NCI-H2029 (cell line): ENCODE measurements at places on chromosomes 6 and 20.

GRCh38 chr6:76453270-76453669, 380.8 kb upstream of the IMPG1 start:
- no peak for DNase-seq

GRCh38 chr20:25544311-25544710, 41.0 kb downstream of the NINL start:
- no peak for DNase-seq

DNA sequence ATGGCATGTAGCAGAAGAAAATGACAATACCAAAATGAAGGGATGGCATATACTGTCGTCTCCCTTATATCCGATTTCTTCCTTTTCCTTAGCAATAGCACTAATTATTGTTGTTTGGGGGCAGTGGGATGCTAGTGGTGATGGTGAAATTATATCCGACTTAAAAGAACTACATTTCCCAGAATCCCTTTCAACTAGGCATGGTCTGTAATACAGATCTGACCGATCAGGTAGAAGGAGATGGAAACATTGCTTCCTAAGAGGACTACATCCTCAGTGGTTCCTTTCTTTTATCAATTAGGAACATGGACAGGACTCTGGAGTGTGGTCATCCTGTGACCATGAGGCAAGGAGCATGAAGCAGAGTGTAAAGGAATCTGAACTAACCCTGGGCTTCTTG, 532.6 kb downstream of the CBLN4 start:
- no peak for DNase-seq

DNA sequence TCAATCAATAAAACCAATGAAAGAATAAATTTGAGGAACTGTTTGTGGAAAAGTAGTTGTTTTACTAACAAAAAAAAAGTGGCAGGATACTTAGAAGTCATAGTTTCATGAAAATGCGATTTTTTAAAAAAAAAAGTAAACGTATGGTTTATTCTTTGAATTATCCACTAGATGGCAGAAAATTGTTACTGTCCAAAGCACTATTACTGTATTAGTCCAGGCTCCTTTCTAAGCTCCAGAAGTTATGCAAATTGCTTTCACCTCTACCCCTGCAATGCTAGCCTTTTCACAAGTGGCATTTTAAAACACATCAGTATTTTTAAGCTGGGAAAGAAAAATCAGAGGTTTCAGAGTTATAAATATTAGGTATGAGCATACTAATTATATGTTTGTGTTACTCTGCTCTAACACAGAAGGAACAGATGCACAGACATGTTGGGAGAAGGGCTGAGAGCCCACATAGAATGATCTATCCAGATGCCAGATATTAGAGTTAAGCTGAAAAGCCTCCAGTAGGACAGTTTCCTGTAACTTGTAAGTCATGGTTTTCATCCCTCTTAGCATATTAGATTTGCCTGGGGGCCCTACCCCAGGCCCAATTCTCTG, 63.9 kb downstream of the FHL5 start:
- peak; percentile 4 for DNase-seq

GRCh38 chr6:49110916-49111315, 352.1 kb downstream of the MMUT start:
- no peak for DNase-seq

DNA sequence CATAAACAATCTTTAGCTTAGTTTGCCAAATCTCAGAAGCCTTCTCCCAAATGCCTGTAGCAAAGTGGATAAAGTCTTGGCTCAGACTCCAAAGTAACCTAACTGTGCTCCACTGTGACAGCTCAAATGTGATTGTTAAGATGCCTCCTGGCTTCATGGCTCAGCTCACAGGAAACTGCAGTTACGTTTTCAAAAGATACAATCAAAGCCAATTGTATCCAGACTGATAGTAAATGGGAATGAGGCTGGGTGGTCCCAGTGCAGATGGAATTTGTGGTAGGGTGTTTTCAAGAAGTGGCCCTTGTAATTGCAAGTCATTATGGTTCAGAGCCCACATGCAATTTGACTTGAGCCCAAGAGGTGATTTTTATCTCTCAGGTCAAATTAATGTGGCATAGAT, 151.2 kb upstream of the TAB2 start:
- no peak for DNase-seq

DNA sequence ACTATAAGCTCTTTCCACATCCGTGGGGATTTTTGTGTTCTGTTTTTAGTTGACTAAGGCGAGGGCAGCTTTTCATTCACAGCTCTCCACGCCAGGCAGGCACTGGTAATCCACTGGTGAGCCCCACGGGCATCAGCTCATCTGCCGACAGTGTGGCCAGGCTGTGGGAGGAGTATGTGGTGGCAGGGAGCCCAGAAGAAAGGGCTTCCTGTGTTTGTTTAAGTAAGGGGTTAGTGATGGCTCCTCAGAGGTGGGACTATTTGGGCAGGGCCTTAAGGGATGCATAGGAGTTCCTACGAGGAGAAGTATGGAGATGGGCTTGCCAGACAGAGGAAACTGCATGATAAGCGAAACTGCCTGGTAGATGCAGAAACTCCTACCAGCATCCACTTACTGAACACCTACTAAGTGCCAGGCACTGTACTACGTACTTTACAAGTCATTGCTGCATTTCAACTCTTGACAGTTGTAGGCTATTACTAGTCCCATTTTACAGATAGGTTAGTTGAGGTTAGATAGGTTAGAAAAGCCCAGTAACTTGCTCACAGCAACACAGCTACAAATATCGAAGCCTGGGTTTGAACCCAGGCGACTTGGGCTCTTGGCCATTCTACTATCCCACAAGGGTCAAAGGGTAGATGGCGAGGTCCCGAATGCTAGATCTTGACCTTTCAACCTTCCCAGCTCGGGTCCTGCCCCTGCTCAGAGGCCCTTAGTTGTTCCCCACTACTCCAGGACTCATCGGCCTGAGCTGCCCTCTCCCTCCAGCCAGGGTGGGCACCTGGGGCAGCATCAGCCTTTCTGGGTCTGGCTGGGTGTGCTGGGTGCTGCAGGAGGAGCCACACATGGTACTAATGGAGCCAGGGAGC, 55.1 kb downstream of the CEBPB start:
- DNase-seq: peak; percentile 16

- DNase-seq: no peak
Measured at GRCh38 chr20:20465252-20465651, 97.3 kb downstream of the INSM1 start.

DNA sequence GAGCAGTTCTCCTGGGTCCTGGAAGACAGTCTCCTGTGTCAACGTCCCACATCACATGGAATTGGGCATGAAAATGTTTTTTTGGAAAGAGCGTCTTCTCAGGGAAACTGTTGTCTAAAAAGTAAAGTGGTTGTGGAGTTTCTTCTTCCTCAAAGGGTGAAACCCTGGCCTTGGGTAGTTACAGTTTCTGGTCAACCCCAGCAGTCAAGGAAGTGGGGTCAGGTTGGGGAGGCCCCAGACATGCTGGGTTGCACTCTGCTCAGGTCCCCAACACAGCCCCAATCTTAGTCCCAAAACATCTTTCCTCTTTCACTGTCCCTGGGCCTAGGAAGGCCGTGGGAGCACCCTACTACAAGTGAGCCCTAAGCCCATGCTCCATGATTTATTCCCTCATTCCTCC, 996 bp upstream of the NFKBIE start:
- no peak for DNase-seq

GRCh38 chr6:25670793-25671513, 18.9 kb downstream of the SCGN start:
- no peak for DNase-seq

GRCh38 chr20:36969478-36970186, 18.1 kb upstream of the SAMHD1 start:
- no peak for DNase-seq

GRCh38 chr20:58094160-58094559, 134.3 kb downstream of the ANKRD60 start:
- no peak for DNase-seq

DNA sequence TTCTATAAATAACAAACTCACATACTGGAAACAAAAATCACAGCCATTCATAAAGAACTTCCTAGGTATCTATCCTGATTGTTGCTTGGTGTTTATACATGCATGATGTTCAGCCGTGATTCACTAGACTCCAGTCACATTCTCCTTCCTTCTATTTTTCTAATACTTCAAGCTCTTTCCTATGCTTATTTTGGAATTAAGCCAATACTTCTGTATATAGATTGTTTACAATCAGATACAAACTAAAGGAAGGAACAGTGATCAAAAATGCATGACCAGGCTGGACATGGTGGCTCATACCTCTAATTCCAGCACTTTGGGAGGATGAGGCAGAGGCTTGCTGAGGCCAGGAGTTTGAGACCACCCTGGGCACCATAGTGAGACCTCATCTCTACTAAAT, 377.5 kb upstream of the IRAK1BP1 start:
- no peak for DNase-seq

- DNase-seq: no peak
Measured at GRCh38 chr6:33894438-33894837, 90.6 kb upstream of the MLN start.

GRCh38 chr20:50077818-50078601, 34.9 kb downstream of the UBE2V1 start:
- DNase-seq: no peak

- DNase-seq: no peak
Measured at GRCh38 chr20:34798871-34799270, 26.6 kb downstream of the NCOA6 start.

- DNase-seq: no peak
Measured at GRCh38 chr6:96468281-96468680, 53.3 kb upstream of the UFL1 start.

DNA sequence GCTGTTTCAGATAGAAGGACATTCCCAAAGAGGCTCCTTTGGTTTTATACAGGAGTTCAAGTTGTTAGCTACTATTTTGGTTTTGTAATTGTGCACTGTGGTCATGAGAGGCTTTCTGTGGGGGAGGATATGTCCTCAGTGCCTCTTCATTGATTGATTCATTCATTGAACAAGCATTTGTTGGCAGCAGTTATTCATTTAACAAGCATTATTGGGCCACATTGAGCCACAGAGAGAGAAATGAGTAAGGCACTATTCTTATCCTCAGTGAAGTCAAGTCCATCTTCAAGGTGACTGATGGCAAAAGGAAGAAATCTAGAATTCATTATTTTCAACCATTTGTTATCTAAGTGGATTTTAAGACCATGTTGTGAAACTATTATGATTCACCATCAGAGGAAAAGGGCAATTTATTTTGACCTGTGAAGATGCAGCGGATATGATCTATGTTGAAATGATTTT, 697.2 kb upstream of the CITED2 start:
- DNase-seq: no peak

- no peak for DNase-seq
Measured at GRCh38 chr6:169371344-169372127, 117.9 kb upstream of the THBS2 start.

DNA sequence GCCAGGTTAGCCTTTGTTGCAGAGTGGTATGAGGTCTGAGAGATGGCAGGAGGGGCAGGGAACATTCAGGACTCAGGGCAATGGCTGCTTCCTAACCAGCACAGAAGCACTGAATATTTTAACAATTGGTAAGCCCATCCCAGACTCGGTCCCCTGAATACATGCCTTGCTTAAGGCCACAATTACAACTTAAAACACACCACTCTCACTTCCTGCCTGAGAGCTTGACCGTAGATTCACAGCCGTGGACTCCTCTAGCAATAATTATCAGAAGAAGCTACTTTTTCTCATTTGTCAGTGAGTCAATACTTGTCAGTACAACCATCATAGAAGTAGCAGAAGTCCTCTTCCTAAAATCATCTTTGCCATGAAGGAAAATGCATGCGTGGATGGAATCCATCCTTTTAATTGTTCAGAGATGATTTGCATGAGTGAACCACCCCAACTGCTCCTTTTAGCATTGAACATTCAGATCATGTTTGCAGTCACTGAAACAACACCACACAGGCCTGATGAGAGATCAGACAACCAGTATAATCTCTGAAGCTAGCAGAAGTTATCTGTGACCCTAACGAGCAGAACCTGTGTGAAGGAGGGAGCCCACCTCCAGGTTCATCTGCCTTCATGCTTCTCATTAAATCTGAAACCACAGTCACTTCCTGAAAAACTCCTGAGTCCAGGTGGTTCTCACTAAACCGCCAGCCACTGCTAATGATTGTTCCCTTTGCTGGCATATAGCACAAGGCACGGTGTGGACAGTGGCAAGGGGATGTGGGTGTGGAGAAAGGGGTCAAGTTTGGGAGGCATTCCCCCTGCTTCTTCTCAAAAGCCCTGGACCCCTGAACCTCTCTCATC, 333.9 kb upstream of the CNR1 start:
- no peak for DNase-seq

- DNase-seq: peak; percentile 42
Measured at GRCh38 chr20:1185790-1186334, 1.1 kb upstream of the TMEM74B start.

DNA sequence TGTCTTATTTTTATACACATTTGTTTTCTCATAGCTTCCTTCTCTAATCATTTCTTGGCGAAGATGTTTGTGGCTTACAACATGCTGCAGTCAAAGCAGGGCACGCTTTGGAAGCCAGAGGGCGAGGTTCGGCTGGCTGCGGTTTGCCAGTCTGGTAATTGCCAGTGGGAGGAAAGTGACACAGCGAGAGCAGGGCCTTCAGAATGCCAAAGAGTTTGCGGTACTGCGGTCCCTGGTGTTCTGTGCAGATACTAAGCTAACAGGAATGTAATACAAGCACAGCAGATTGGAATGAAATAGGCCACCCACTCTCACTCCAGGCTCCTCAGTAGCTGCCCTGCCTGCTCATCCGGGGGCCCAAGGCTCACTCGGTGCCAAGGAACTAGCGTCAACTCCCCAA, 58.7 kb upstream of the TGM3 start:
- no peak for DNase-seq
